Fibroblast of skin of scalp (primary cell): ENCODE measurements at places on chromosomes 4 and X.
A peak's percentile ranks its signal among the peaks of the same experiment; 100 is the strongest.

DNA sequence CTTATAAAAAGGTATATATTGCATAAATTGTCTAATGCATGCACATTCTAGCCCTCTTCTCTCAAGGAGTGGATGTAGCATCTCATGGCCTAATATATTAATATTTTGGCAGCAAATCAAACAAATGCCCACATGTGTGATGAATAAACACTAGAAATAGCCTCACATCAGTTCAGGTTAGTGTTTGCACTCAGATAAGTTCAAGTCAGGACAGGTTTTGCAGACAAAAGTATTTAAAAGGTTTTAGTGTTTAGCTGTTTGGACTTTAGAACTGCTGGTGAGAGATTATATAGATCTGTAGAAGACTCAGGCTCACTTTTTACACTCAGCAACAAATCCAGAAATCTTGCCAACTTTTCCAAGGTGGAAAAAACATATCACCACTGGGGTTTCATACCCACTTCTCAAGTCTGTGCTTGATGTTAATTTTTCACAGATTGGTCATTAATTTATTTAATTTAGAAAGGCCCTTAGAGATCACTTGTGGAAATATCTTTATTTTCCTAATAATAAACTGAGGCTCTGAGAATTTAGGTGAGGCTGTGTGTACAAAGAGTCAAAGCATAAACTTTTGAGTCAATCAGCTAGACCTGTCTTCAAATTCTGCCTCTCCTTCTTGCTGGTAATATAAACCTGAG lies 362.6 kb downstream of the GASK1B start:
- no peak for DNase-seq

DNA sequence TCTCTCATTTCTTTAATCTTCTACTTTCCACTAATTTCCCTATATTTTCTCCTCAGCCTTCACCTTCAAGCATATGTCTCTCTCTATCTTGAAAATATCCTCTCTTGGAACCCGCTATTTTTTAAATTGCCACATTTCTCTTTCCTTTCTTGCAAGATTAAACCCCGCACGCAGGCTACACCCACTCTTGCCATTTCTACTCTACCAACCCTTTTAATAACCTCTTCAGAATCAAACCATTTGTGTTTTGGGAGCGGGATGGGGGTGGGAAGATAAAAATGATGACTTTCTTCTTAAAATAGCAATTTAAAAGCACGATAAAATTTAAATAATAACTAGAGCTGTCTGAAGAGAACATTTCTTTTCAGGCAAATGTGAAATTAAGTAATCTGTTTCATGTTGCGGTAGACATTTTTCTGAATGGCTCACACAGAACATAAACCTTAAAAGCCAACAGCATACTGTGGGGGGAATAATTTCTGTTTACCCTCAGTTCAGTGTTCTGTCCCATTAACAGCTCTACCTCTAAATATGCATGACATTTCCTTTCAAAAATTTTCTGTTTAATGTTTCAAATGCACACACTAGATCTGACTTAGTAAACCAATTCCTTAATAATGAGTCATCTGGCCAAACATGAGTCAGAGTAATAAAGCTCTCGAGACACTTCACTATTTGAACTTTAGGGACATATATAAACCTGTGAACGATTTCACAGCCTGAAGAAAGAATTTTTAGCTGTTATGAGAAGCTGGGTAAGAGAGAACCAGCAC lies 20.5 kb downstream of the ARSJ start:
- peak; percentile 97 for DNase-seq

DNA sequence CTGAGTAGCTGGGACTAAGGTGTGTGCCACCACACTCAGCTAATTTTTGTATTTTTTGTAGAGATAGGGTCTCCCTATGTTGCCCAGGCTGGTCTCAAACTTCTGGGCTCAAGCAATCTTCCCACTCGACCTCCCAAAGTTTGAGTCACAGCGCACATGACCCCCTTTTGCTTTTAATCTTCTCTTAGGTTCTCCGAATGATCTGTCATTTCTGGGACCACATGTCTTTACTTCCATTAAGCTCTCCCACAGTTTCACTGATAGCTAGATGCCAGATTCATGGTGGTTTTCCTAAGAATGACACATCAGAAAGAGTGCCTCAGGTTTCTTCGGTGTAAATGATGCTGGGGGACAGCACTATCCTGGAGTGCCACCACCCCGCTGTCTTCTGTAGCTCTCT lies 17.9 kb downstream of the PRKX start:
- no peak for DNase-seq

DNA sequence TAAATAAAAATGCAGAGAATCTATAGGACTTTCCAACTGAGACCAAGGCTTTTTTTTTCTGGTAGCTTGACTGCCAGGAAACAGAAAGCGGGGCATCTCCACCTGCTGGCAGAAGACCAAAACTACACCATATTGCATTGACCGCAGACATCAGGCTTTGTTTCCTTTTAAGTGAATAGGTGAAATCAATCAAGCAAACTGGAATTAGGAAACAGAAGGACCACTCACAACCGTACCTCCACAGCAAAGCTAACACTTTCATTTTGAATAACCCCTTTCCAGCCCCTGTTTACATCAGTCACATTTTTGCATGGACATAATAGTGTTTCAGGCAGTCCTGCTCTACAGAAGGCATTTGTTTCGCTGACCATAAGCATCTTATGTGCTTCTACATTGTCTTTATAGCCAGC lies 218.2 kb downstream of the IDS start:
- DNase-seq: peak; percentile 58

DNA sequence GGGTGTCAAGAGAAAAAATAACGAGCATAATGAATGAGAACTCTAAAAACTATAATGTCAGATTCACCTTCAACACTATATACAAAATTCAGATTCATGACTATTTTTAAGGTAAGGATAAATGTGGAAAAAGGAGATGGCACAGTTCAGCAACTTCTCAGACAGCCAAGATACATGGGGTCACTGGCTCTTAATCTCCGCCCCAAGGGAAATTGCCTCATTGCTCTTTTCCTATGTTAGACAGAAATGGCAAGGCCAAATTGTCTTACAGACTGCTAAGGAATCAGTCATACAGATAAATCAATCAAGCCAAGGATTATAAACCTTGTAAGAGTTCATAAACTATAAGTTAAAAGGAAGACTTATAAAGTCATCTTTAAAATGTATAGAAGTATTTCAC lies 183.4 kb downstream of the OPHN1 start:
- DNase-seq: no peak

DNA sequence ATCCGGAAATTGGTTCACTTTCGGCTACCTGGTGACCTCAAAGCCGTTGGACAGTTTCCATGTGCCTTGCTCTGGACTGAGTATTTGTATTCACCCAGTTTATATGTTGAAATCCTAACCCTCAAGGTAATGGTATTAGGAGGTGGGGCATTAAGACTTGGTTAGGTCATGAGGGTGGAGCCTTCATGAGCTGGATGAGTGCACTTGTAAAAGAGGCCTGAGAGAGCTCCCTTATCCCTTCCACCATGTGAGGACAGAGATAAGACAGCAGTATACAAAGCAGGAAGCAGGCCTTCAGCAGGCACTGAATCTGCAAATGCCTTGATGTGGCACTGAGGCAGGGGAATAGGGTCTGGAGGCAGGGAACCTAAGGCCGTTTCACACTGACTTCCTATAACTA lies 5.3 kb upstream of the OPHN1 start:
- no peak for DNase-seq

- peak; percentile 7 for DNase-seq
Observed at GRCh38 chrX:132638313-132638712, 149.5 kb upstream of the MBNL3 start.

DNA sequence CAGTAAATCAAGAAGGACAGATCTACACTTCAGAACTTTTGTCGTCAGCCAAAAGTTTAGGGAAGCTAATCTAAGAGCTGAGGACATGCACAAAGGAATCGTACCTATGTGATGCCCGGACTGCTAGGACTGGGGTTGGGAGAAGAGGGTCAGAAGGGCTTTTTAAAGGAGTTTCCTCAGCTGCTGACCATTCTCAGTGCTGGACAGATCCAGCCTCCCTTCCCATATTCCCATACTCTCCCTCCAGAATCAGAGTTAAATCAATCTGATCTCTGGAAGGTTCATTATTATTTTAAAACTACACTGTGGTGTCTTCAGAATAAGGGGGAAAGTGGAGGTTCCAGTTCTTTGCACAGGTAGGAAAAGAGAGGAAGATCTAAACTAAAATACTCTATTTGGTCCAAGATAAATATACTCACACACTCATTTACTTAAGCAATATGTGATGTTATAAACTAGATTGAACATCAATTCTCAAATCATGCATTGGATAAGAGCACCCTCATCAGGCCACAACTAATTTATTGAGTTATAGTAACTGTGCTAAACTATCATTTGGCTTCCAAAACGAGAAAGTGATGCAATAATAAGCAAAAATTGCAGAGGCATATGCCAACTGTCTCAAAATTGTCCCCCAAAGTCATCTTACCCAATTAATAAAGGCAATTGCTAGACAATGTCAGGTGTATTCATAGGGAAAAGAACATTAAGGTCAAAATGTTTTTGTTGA lies 124.7 kb downstream of the HNRNPD start:
- DNase-seq: no peak

DNA sequence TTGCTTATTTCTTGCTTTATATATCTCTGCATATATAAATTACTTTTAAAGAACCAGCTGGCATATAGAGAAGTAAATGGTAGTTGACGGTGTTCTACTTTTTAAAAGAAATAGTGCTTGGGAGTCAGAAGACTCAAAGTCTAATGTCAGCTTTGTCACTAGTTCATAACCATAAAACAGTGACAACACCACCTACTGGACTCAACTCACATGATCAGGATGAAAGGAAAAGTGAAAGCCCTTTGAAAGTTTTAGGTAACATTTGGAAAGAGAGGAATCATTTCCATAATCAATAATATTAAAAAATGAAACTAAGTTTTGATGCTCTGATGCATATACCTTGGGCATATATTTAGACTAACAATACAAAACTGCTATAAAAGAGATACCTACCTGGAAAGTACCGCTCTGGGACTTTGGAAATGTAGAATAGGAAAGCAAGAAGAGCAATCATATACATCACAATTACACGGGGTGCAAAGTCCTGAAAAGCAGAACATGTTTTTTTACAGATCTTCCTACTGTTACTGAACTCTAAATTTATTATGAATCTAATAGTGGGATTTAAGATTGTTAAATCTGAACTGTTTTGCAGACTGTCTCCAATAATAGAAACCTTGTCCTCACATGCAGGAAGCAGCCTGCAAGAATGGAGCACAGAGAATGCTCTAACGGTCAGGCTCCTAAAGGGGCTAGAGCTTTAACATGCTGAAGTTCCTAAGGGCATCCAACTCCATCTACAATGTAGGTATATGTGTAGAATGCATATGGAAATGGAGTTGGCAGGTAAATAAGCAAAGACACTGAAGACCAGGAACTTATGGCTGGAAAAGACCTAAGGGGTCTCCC lies 15.6 kb downstream of the PAQR3 start:
- no peak for DNase-seq

DNA sequence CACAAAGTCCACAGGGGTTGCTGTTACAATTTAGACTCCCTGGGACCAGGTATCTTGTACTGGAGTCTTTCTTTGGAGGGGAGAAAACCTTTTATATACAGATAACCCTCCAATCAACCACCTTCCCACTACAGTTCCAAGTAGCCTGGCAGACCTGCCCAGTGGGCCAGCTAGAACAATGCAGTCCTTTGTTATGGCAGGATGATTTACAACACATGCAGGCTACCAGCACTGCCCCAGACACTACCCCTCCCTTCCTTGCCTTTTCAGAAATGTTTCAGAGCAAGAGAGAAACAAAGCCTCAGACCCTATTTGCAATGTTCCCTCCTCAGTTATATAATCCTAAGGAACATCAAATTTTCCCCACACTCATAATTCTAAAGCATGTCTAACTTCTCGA lies 11.1 kb downstream of the RASL11B start:
- no peak for DNase-seq

- no peak for DNase-seq
Observed at GRCh38 chr4:3704669-3705068, 61.5 kb upstream of the ADRA2C start.
